Left lung (tissue), 14 donors: ENCODE measurements at places on chromosomes 13 and 19. TPM values are rescaled to one million over a fixed set of nuclear protein-coding genes. Genes with fewer than 3 reads are reported as not detected.

Gene FXYD7
- not detected for total RNA-seq

Gene TMEM143
- 9.8 TPM for total RNA-seq

GRCh38 chr19:492091-492531, 4.2 kb upstream of the MADCAM1 start:
- H3K4me1 ChIP-seq: peaks cover 18% of the 10 kb centered on the region
- DNase-seq: no peak
- H3K27ac ChIP-seq: no peak overlapping the region
- H3K27me3 ChIP-seq: peaks cover 10% of the 10 kb centered on the region

DNA sequence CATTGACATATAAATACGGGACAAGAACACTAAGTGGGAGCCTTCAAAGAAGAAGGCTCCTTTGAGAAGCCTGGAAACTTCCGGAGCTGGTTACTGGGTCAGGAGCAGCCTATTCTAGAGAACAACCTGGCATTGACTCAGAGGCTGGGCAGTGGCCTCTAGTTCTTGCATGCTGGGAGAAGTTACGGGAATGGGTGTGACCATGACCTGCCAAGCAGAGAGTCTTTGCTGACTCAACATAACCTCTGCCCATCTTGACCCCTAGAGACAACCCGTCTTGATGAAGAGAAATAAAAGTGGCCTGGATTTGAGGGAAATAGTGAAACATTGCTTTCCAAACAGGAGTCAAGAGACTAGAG, 21.0 kb downstream of the STARD13 start:
- no peak for DNase-seq
- peaks cover 7% of the 10 kb centered on the region for H3K4me1 ChIP-seq

DNA sequence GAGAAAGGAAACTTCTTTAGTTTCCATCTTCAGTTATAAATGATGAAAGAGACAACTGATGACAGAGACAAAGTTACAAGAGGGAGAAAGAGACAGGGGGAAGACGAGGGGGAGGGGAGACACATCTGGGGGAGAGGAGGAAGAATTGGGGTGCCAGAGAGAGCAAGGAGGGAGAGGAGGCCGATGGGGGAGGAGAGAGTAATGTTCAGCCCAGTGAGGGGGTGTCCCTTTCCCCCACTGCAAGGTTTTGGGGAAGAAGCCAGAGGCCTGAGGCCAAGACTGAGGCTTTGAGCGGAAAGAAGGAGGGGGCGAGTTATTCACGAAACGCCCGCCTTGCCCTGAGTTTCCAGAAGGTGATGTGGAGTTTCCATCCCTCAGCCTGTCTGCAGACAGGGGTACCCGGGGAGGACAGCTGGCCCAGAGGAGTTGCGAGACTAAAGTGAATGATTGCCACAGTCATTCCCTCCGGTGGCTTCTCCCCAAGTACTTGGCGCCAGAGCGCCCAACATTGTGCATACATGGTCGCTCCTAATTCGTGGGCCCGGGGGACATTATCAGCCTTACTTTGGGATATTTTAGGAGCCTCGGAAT, 558 bp upstream of the PPAN start:
- H3K36me3 ChIP-seq: no peaks in the 10 kb centered on the region
- H3K4me3 ChIP-seq: peak overlapping the region; percentile 91
- H3K27me3 ChIP-seq: no peaks in the 10 kb centered on the region
- peak; percentile 36 for DNase-seq
- H3K4me1 ChIP-seq: peaks cover 11% of the 10 kb centered on the region
- peak overlapping the region; percentile 85 for H3K27ac ChIP-seq

DNA sequence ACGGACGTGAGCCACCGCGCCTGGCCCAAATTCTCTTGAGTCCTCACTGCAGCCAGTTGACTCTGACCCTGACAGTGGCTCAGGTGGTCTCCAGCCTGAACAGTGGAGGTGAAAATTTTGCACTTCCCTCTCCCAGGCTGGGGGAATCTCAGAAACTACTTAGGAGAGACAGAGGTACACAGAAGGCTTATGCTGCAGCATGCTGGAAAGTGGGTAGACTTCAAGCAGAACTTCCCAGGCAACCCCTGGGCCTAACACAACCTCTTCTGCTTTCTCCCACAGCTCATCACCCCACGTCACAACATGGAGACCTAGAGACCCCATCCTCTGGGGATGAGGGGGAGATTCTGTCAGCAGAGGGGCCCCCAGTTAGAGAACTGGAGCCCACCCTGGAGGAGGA, 14.4 kb downstream of the NCAN start:
- H3K27ac ChIP-seq: no peak overlapping the region
- H3K27me3 ChIP-seq: peaks cover 78% of the 10 kb centered on the region
- H3K4me3 ChIP-seq: no peak overlapping the region
- no peak for DNase-seq
- H3K4me1 ChIP-seq: peaks cover 9% of the 10 kb centered on the region
- H3K36me3 ChIP-seq: no peaks in the 10 kb centered on the region

DNA sequence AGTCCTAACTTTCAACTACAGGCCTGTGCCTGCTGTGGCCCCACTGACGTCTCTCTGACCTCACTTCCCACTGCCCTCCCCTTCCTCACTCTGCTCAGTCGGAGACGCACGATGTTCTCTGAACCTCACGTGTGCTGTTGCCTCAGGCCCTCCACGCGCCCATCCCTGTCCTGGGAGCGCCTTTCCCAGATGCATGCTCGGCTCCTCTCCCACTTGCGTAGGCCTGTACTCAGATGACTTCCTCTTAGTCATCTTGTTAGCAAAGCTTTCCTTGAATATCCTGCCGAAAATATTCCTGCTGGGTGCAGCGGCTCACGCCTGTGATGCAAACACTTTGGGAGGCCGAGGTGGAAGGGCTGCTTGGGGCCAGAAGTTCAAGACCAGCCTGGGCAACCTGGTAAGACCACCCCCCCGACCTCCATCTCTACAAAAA, 9.3 kb upstream of the SYT5 start:
- no peaks in the 10 kb centered on the region for H3K4me1 ChIP-seq
- no peaks in the 10 kb centered on the region for H3K27me3 ChIP-seq
- no peak overlapping the region for H3K4me3 ChIP-seq
- no peaks in the 10 kb centered on the region for H3K36me3 ChIP-seq

GRCh38 chr13:77310579-77311279, 16.2 kb downstream of the MYCBP2 start:
- H3K27ac ChIP-seq: no peak overlapping the region
- no peak overlapping the region for H3K4me3 ChIP-seq
- no peak for DNase-seq

DNA sequence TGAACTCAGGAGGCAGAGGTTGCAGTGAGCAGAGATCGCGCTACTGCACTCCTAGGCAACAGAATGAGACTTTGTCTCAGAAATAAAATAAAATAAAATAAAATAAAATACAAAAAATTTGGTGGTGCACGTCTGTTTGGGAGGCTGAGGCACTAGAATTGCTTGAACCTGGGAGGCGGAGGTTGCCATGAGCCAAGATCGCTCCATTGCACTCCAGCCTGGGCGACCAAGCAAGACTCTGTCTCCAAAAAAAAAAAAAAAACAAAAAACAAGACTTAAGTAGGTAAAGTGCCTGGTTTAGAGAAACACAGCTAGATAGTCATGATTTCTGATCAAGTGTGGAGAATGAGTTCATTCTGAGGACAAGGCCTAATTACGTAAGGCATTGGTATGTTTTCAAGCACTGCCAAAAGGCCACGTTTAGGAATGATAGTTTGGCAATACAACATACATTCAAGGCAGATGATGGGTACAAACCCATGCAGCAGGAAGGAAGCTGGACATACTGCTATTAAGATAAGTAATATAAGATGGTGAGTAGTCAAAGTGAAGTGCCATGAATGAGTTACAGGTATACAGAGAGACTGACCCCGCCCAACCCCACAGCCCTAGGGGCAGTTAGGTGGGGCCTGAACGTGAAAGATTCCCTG, 4.8 kb upstream of the UCHL3 start:
- H3K27ac ChIP-seq: no peak overlapping the region
- H3K27me3 ChIP-seq: no peaks in the 10 kb centered on the region
- no peaks in the 10 kb centered on the region for H3K36me3 ChIP-seq
- H3K4me1 ChIP-seq: peaks cover 4% of the 10 kb centered on the region
- no peak overlapping the region for H3K4me3 ChIP-seq
- peak; percentile 50 for DNase-seq
